ENCODE measurements at places on chromosomes 3 and 15.

DNA sequence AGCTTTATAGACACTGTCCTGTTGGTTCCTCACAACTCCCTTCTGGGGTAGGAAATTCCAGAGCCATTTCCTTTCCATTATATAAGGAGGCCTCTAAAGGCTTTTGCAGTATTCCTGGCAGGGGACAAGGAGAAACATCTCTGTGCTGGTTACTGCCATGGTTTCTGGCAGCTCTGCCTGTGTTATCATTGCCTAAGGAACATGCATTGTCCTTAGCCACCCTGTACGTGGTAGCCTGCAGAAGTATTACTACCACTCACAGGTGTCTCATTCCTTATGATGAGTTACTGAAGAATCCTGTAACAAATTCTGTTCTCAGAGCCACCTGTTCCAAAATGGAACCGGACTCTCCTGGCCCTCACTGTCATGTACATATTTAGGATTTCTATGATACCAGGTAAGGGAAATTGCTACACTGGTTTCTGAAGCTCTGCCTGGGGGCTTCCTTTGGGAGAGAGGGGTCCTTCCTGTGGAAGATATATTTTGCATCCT is 58.0 kb downstream of the UMPS start:
- DNase-seq = no peak

DNA sequence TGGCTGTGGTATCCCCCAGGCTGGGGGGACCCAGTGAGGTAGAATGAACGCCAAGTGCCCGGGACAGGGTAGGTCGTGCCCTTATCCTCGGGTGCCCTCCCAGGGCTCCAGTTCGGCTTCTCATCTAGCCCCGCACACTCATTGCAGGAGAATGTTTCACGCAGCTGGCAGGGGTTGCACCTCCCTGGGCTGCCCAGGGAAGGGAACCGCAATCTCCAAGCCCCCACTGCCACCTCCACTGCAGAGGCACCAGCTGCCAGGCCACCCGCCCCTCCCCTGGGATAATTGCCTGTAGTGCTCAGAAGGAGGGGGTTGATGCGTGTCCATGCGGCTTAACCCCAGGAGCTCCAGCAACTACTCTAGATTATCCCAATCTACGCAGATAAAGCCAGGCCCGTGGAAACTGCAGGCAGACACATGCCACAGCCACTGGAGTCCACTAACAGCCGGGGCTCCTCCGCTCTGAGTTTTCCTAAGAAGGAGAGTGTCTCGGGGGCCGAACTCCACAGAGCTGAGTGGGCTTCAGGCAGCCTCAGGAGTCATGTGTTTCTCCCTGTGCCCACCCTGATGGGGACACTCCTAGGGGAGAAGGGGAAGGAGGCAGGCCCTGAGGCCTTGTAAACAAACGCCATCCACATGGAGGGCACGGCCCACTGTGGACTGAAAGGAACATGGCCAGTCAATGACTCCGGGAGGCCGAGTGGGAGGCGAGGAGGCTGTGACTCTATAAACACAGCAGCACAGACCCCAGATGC is 137.2 kb upstream of the IQSEC1 start:
- no peak for DNase-seq

- DNase-seq = no peak
Measured at GRCh38 chr15:42355291-42355690, 4.0 kb upstream of the CAPN3 start.

DNA sequence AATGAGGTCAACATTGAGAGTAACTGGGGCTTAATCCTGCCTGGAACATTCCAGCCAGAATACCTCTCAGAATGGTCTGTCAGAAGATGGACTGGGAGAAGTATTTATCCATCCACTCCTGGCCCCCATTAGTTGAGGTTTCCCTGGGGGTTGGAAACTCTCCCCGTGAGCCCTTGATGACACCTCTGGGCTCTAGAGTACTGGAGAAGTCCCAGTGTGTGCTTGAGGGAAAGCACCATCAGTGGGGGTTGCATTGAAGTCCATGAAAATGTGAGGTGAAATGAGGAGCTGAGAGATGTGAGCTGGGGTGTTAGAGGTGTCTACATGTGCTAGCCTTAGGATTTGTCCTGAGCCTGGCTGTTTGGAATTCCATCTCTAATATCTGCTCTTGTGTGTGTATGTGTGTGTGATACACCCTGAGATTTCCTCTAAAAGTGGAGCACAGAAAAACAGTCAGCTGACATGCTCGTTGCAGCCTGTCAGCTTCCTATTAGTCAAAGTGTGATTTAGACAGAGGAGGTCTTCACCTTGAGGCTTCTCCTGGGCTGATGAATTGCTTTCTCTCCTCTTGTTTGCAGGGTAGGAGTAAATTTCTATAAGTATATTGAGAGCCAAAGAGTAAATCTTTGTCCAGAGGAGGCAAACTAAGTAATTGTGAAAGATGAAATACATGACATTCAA is 67.6 kb downstream of the NR1D2 start:
- no peak for DNase-seq

- no peak for DNase-seq
Measured at GRCh38 chr3:31567036-31567435, 34.3 kb downstream of the STT3B start.
